ENCODE measurements at places on chromosomes 6 and 20.

DNA sequence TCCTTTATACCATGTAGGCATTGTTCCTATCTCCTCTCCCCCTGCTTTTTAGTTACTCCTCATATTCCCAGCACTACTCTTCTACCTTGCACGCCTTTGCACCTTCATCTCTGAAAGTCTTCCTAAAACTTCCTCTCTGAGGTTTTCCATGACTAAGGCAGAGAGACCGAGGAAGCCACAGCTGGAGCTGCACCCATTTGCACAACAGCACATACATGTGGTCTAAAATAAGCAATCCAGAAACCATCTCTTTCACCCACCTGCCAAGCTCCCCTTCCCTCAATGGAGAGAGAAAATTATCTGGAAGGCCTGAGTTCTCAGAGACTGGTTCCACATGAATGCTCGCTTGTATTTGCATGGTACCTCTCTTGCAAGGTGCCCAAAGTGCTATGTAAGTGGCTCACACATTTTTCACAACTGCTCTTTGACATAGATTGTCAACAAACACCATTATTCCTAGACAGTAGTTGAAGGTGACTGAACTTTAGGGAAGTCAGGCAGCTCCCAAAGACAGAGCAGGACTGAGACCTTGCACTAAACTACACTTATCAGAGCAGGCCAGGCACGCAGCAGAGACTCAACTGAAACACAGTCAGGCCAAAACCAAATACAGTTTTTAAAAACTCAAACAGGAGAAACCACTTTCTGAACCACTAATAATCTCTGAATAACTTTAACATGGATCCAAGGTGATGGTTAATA is 313.2 kb downstream of the TFAP2A start:
- no peak for DNase-seq

DNA sequence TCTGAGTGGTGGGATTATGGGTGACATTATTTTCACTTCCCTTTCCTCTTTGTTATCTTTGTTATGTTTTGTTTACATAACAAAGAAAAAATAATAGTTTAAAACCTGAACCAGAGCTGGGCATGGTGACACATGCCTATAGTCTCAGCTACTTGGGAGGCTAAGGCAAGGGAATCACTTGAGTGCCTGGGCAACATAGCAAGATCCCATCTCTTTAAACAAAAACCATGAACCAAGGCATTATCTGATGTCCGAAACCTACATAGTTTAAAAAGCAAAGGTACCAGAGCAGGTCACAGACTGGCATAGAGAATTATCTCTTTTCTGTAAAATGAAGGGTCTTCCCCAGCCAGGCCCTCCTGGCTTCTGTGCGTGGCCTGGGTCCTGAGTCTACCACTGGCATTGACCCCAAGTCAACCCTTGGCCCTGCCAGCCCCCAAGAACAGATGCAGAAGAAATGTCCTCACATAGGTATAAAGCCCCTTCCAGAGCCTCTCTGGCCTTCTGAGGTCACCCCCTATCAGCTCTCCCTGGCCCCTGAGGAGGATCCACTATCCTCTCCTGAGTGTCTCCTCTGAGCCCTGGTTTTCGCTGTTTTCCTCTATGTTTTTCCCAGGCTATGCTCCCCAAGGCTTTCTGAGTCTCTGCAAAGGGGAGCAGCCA is 81.3 kb downstream of the TRERF1 start:
- no peak for DNase-seq

DNA sequence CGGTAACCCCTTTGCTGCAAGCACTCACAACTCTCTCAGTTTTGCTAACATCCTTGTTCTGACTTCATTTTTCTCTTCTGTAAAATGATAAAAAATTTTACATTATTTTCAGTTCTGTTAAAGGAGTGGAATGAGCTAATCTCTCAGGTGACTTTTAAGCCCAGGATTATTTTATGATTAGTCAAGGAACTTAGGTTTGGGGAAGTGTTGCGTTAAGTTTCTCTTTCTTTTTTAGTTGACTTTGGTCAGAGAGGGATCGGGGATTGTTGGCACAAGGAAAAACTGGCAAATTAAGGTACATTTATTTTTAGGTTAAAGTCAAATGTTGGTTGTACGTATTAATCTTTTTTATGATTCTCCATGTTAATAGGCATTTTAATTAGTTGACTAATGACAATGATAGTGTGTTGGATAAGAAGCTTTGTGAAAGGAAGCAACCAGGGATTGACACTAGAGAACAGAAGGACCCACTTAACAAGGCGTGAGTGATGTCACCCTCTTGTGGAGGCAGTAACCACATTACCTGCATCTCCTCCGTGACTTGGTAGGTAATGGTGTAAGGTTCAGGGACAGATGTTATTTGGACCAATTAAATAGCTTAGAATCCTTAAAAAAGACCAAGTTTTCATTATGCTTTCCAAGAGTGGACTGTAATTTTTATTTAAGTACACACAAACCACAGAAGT is 31.6 kb downstream of the CD83 start:
- no peak for DNase-seq

DNA sequence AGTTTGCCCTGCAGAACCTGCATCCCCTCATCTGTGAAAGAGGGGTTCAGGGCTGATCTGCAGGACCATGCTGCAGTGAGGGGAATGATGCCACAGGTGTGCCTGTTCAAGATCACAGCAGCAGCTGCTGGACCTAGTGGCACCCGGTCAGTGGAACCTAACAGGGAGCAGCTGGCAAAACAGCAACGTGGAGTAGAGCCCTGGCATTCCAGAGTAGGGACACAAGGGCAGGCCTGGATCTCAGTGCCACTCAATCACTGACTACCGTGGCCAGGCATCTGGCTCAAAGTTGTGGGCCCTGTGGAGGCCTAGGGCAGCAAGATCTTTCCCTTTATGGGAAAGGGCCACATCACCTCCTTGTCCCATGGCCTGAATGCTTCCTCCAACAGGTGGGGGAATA is 62.2 kb downstream of the INSM1 start:
- DNase-seq, result no peak

DNA sequence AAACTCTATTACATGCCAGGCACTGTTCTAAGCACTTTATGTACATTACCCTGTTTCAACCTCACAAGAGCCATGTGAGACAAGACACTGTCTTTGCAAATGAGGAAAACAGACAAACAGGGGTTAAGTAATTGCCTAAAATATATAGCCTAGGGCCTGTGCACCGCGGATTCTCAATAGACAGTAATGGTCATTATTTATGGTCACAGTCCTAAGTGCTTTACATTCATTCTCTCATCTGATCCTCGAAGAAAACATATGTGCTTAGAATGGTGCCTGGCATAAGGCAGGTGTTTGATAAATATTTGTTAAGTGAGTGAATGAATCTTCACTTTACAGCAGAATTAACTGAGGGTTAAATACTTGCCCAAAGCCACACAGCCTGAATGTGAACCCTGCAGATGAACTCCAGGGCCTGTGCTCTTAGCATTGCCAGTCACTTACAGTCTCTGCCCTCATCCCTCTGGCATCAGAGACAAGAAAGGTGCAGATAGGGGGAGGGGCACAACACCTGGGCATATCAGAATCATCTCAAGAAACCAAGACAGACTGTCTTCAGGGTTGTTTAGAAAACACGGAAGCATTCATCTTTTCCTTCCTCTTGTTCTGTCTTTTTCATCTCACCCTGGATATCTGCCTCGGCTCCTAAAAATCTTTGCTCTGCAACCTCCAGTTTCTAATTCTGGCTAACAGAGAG is 92.8 kb upstream of the SASH1 start:
- no peak for DNase-seq

GRCh38 chr20:33337531-33338165 is 54.6 kb downstream of the BPIFB1 start:
- DNase-seq, result no peak

- DNase-seq, result peak; percentile 84
These were observed 44.9 kb upstream of the TLDC2 start for GRCh38 chr20:36830791-36831691.

DNA sequence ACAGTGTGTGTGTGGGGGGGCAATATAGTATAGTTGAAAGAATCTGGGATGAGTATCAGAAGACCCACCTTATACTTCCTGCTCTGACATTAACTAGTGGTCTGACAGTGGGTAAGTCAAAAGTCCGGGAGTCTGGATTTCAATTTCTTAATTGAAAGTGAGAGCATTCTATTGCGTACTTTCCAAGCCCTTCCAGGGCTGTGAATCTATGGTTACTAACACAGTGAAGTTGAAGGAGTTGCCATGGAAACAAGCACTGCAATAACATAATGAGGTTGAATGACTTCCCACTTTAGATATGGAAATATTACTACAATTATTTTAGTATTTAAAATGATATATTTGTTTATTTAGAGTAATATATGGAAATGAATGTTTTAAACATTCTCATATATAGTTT is 80.2 kb downstream of the MLIP start:
- DNase-seq, result no peak

DNA sequence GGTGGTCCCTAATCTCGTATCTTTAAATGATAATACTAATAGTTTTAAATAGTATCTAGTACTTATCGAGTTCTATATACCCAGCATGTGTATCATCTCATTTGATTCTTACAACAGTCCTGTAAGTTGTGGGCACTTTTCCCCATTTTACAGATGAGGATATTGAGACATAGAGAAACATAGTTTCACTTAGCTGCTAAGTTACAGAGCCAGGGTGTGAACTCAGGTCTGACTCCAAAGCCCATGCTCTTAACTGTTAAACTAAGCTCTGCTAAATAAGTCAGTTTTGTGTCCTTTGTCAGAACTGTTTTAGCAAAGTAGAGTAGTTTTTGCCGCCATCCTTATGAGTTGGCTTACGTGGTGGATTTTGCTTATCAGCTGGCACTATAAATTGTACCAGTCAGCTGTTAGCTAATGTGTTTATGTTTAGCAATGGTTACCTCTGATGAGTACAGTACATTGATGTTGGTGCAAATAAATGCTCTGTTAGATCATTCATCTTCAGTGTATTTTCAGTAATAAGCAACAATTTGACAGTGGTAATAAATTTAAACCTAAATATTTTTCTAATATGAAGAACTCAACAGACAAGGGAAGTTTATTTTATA is 12.1 kb downstream of the OGFRL1 start:
- DNase-seq, result no peak

GRCh38 chr6:131642987-131643611 is 6.0 kb downstream of the ENPP3 start:
- no peak for DNase-seq

DNA sequence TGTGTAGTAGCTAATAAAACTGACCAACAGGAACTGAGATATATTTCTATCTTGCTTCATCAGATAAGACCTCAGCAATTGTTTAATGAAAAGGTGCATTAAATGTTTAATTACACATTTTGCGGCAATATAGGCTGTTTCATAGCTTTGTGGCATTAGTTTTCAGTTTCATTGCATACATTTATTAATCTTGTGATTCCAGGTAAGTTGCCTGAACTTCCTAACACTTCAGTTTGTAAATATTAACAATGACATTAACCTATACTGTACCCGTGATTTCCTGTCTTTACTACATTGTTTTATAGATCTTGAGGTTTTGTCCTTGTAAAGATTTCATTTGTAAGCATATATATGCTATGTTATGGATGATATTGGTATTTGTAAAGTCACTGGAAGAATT is 66.5 kb downstream of the PKIB start:
- DNase-seq, result no peak

DNA sequence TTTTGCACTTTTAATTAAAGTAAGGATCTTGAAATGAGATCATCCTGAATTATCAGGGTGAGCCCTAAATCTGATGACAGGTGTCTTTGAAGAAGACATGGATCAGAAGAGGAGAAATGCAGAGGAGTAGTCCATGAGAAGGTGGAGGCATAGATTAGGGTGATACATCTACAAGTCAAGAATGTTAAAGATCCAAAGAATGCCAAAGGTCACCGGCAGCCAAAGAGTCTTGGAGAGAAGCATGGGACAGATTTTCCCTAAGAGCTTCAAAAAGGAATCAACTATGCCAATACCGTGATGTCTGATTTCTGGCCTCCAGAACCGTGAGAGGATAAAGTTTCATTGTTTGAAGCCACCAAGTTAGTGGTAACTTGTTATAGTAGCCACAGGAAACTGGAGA is 59.0 kb upstream of the THEMIS start:
- peak; percentile 24 for DNase-seq

DNA sequence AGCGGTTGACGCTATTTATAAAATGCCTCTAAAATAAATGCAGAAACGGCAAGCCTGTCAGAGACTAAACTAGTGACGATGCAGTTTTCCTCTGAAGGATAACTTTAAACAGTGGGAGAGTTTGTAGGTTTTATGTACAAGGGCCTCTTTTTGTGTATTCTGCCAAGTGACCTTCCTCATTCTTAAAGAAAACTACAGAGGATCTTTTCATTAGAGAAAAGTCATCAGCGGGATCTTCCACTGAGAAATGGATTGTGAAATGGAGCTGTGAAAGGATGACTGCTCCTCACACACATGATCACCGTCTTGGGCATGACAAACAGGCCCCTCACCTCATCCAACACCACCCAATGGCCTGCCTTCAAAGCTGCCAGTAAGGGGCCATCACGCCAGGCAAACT is 89.0 kb upstream of the LYRM2 start:
- DNase-seq, result no peak

GRCh38 chr6:27426045-27426620 is 37.6 kb downstream of the ZNF391 start:
- no peak for DNase-seq

- DNase-seq, result no peak
These were observed 35.5 kb downstream of the DHX35 start for GRCh38 chr20:38997622-38998021.

DNA sequence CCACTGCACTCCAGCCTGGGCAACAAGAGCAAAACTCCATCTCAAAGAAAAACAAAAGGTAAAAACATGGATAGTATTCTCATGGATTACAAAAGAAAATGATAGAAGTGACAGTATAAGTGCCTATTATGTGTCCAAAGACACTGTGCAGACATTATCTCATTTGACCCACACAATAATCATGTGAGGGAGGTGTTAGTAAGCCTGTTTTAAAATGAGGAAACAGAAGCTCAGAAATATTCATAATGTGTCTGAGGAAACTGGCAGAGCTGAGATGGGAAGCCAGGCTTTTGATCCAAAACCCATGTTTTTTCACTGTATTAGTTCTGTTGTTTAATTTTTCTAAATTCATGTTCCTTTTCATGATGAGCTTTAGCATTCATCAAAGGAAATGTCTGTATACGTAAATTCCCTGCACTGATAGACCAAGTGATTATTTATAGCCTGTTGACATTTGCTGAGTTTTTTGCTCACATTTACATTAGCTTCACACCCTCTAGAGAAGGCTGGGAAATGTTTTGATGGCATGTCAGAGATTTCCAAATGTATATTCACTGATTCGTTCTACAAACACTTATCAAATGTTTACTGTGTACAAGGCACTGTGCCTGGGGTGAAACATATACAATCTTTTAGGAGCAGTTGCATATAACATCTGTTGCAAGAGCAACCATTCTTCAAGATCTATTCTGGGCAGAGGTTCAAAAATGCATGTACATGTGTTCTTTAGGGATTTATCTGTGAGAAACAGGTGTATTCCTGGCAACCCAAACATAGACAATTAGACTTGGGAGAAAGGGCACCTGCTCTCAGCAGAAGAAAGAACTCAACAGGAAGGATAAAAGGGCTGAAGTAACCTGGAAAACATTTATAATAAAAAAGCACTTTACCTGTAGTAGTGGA is 331.5 kb downstream of the SAMD5 start:
- no peak for DNase-seq
